HT1080 (cell line): ENCODE measurements at places on chromosomes 1 and 21. TPM values are rescaled to one million over a fixed set of nuclear protein-coding genes. Genes with fewer than 3 reads are reported as not detected.

WDR26 gene
- 18.1 and 27.4 TPM in 2 replicates for total RNA-seq

NDC1 gene
- 51.8 and 68.6 TPM in 2 replicates for total RNA-seq

TMEM51 gene
- 14.5 and 19.9 TPM in 2 replicates for total RNA-seq

SYT11 gene
- 15.0 and 16.9 TPM in 2 replicates for total RNA-seq

SLC5A3 gene
- total RNA-seq, result 9.2 and 12.2 TPM in 2 replicates
